Fibroblast of skin of right quadriceps (primary cell): ENCODE measurements at places on chromosomes 2 and 18.
A peak's percentile ranks its signal among the peaks of the same experiment; 100 is the strongest.

- DNase-seq: no peak
Measured at GRCh38 chr2:11877764-11878163, 131.3 kb downstream of the LPIN1 start.

- no peak for DNase-seq
Measured at GRCh38 chr2:111940333-111941196, 42.2 kb downstream of the MERTK start.

- DNase-seq: no peak
Measured at GRCh38 chr18:7072593-7072992, 45.0 kb downstream of the LAMA1 start.

GRCh38 chr18:8368512-8369217, 240.6 kb upstream of the RAB12 start:
- DNase-seq: no peak

DNA sequence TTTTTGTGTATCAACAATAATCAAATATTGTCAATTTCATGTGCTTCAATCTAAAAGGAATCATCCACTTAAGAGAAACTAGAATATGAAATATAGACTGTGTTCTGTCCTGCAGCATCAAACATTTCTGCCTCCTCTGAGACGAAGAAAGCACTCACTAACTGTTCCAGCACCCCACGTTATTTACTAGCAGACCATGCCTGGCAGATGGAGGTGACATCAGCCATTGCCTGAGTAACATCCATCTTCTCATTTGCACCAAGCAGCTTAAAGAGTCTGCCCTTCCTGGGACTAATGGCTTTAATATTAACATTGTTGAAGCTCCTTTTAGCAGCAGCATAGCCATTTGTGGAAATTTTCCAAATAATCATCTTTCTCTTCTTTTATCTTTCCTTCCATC, 25.7 kb downstream of the SGPP2 start:
- no peak for DNase-seq

- DNase-seq: no peak
Measured at GRCh38 chr2:177625744-177626650, 233.4 kb downstream of the AGPS start.

- no peak for DNase-seq
Measured at GRCh38 chr2:227536445-227536844, 62.2 kb upstream of the SCYGR2 start.

DNA sequence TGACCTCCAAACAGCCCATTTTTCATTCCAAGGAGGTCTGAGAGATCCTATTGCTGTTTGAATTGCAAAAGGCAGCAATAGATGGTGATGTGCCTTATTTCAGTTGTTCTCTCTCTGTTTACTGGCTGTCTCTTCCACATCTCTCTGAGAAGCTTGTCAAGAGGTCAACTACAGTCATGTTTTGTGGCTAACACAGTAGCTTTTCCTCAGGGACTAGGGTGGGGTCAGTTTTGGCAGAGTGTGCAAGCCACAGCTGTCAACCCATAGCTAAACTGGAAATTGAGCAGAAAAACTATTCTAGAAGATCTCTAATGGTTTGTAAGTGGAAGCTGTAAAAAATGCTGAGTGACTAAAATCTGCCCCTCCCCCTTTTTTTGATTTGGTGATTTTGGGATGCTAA, 67.1 kb downstream of the DIS3L2 start:
- DNase-seq: peak; percentile 17

DNA sequence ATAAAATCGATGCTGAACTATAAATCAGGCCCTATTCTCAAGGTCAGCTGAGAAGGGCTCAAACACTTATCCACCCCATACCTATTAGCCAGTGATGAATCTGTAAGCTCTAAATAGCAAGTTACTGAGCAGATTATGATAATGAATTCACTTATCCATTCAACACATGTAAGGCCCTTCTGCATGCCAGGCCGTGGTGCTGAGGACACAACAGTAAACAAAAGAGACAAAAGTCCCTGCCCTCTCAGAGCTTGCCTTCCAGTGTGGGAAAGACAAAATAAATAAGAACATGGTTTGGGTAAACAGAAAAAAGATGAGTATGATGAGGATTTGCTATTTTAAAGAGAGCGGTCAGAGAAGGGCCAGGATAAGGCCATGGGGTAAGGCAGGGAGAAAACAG, 11.7 kb downstream of the TTC32 start:
- DNase-seq: no peak

DNA sequence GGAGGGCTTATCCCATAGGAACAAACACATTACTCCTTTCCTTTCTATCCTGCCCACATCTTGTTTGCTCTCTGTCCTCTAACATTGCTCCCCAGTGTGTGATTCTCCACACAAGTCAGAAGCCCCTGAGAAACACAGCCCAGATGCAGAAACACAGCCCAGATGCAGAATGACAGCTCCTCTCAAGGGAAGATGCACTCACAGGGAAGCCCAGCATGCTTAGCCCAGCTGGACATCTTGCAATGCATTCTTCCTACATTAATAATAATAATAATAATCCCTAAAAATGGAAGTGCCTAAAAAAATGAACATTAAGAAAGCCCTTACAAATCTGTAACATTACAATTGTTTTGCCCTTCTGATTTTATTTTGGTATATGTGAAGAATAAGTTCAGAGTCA, 172.1 kb downstream of the CBLN2 start:
- no peak for DNase-seq

- DNase-seq: no peak
Measured at GRCh38 chr18:28816155-28816554, 639.2 kb upstream of the CDH2 start.

- no peak for DNase-seq
Measured at GRCh38 chr2:230335864-230336506, 9.0 kb downstream of the SP140L start.

DNA sequence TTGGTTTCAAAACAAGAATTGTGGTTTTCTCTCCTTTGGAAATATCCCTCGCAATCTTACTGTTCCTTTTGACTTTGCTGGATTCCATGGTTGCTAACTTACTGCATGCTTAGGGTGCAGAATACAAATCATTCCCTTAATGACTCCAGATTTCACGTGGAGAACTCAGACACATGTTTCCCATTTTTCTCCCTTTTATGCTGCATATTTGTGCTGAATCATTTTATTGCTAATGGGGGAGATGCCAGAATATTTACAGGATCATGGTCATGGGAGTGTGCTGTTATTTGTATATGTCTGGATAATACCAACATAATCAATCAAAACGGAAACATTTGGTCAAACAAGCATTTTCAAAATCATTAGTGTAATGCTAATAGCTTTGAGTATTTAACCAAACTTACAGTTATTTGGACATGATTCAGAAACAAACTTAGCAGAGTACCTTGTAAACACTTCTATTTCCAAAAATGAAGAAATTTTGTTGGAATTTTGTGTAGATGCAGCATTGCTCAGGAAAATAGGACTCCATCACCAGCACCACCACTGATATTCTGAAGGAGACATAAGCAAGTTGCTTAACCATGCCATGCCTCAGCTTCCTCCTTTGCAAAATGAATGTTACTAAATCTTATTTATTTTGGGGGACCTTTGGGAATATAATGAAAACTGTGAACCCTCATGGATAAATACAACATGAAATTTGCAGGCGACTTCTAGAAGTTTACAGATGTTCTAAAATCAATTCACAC, 122.5 kb upstream of the RND3 start:
- peak; percentile 99 for DNase-seq

DNA sequence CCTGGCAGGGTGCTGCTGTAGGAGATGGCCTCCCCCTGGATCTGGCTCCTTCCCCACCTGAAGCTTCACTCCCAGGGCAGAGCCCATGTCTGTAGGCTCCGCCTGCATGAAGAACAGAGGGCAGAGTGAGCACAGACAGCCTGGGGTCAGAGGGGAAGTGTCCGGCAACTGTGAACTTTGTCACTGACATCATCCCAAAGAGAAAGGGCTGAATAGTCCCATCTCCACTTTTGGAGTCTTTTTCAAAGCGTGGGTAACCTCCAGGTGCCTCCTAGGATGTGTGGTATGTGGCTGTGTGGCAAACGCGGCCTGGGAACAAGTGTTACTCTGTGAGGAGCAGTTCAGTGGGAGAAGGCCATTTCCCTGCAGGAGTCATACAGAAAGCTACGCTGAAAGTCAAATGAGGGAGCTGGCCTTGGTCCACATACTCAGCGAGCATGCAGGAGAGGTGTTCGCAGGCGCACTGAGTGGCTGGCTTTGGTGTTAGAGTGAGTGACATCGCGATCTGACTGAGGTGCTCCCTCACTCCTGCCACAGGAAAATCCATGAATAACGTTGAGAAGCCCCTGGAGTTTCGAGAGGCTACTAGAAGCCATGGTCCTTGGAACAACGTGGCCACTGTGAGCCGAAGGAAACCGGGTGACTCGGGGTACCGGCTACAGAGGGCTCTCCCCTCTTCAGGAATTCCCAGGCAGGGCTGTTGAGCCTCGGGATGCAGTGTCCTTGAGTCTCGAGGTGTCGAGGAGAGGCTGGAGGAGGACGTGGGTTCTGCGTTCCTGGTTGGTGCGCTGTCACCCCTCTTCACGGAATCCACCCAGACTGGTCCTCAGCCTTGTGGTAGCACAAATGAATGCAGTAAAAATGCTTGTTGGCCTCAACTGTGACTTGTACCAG, 54.7 kb downstream of the CABLES1 start:
- no peak for DNase-seq

DNA sequence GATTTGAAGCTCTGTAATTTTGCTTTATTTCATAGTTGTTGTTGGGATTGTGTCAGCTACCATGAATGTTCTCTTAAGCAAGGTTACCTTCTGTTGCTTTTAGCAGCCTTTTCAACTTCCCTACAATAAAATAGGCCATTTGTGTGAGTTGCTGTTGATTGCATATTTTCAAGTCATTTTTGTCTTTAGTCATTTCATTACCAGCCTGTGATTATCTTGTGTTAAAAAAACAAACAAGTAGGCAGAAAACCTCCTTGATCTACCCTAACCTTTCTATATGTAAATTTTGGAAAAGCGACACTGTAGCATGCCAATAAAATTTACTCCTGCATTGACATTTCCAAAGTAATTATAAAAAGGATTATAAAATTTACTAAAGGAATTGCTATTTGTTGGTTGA, 19.3 kb downstream of the GREB1L start:
- no peak for DNase-seq

DNA sequence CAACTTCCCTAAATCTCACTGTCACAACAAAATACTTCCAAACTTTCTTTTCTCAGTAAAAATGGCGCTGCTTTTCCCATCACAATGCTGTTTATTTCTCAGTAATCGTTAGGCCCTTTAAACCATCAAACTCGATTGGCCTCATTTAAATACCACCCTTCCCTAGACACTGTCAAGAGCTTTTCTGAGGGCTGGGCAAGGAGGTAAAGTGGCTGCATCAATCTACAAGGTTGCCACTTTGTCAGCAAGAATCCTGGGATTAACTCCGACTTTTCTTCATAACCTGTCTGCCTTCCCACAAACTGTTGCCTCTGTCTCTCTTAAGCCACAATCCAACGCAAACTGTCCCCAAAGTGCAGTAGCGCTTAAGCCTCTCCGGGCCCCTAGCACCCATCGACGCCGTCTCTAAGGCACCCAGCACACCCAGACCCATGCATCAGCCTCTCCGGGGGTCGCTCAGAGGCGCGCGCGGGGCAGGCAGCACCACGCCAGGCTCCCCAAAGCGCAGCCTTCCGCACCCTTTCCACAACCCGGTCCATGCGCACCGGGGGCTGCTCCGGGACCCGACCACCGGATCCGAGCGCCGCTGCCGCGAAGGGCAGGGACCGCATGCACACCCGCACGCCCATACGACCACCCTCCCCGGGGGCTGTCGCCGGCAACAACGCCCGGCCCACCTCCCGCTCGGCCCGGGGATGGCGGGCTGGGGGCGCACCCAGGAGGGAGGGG, 683 bp downstream of the MBOAT2 start:
- no peak for DNase-seq

DNA sequence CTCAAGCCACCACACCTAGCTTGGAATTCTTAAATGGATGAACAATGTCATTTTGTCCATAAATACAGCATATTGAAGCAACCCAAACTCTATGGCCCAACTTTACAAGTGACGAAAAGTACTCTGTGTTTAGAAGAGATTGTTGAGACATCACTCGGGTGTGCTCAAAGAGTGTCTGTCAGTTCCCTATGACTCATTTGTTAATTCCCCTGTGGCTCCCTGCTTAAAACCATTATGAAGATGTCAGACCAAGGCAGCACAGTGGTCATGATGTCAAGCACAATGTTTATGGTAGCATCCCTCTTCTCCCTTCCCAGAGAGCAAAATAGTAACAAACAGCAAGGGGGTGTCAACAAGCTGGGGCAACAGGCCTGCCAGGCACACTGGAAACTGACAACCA, 3.0 kb downstream of the LYG1 start:
- peak; percentile 37 for DNase-seq

GRCh38 chr18:67932271-67932670, 415.8 kb upstream of the DSEL start:
- no peak for DNase-seq

GRCh38 chr2:179179719-179180118, 84.9 kb downstream of the SESTD1 start:
- no peak for DNase-seq

DNA sequence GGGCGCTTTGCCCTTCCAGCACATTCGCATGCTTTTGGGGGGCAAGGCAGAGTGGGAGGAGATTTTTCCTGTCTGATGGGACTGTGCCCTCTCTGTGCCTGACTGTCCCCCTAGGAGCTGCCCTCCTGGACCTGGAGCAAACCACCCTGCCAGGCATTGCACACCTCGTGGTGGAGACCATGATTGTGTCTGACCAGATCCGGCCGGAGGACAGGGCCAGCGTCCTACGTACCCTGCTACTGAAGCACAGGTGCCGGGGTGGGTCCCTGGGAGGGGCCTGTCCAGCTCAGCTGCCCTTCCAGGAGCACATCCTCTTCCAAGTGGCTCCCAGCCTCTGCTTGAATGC, 5.3 kb downstream of the SLC4A3 start:
- DNase-seq: no peak

GRCh38 chr2:23673830-23674679, 252.9 kb downstream of the ATAD2B start:
- DNase-seq: no peak

GRCh38 chr2:135494917-135495316, 36.1 kb downstream of the ZRANB3 start:
- DNase-seq: no peak

GRCh38 chr2:2748399-2749205, 417.5 kb upstream of the MYT1L start:
- no peak for DNase-seq

- no peak for DNase-seq
Measured at GRCh38 chr18:10659000-10659399, 133.2 kb downstream of the NAPG start.

DNA sequence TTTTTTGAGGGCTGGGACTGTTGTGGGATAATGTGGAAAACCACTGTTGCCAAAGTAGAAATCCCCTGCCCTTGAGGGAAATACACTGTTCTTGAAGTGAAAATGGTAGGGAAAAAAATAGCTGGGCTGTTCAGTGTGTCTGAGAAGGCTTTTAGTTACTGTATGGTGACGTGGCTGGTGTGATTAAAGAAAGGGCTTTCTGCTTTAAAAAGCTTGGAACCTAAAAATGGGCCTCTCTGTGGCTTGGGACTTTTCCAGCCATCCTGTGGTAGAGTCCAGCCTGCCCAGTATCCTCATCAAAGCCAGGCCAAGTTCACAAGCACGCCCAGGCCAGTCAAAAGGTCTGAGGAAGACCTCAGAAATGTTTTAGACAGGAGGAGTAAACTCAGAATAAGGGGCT, 6.8 kb downstream of the MGAT5 start:
- DNase-seq: peak; percentile 84
